ENCODE measurements at places on chromosomes 3 and 15.

GRCh38 chr3:50238549-50239026 lies 2.6 kb downstream of the GNAI2 start:
- no peak for DNase-seq

- no peak for DNase-seq
Observed at GRCh38 chr15:65339920-65340319, 35.4 kb downstream of the RNU5B-1 start.

- no peak for DNase-seq
Observed at GRCh38 chr3:56291953-56292352, 176.3 kb downstream of the ERC2 start.

DNA sequence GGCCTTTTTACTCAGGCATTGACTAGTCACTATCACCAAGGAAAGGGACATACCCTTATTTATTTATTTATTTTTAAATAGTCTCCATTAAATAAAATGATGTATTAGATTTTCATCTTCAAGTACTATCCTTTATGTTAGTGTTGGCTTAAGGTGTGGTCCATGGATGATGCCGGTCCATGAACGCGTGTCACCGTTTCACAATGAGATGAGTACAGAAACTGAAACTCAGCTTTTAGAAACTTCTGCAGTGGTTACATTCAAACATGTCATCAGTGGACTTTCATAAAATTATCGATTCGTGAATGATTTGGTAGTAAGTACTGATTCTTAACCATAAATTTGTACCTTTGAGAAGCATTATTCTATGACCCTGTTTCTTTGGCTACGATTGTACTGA lies 166.6 kb downstream of the SATB1 start:
- no peak for DNase-seq

DNA sequence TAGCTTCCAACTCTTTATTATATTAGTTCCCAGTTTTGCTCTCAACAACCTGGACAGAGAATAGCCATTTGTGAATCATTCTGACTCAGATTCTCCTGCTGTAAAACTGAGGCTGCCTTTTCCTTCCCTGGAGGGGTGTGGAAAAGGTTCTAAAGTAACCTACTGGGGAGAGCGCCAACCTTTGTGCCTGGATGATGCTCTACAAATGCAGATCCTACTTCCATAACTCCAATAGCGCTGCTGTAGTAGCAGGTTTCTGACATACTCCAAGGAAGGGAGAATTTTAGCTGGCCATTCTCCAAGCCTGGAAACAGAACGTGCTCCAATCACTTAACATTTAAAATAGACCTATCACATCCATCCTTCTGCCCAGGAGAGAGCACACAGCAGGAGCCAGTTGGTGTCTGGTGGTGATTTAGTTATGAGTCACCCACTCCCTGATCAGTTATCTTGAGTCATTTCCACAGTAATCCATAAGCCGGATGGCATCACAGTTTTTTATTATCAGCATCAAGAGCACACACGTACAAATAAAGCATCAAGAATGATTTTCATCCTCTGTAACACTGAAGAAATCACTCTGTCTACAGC lies 38.3 kb downstream of the MYH15 start:
- DNase-seq = no peak

DNA sequence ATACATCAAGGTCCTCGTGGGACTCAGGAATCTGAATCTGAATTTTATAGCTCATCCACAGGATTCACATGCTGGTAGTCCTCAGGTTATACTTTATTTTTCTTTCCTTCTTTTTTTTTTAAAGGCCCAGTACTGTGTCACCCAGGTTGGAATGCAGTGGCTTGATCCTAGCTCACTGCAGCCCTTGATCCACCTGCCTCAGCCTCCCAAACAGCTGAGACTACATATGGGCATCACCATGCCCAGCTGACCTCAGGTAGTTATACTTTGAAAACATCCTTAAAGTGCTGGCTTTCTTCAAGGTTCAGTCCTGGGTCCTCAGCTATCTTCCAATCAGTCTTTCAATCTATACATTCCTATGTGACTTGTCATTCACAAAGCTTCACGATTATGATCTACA lies 38.2 kb downstream of the SNX4 start:
- DNase-seq = no peak

DNA sequence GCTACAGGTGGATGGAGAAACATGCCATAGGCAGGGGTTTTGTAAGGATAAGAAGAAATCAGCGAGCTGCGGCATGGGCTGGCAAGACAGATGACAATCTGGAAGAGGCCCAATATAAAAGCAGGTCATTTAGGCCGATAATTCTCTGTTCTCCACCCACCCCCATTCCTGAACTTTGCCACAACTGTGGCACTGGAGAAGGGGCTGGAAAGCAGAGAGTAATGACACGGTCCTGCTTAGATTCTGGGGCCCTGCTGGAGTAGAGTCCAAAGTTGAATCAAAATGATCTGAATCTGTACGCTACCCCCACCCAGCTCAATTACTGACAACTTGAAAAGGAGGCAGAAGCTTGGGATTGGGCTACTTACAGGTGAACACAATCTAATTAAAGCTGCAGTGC lies 18.4 kb upstream of the BUB1B start:
- DNase-seq = no peak

All from WTC11 (cell line).